ENCODE measurements at places on chromosomes 11 and 22.

DNA sequence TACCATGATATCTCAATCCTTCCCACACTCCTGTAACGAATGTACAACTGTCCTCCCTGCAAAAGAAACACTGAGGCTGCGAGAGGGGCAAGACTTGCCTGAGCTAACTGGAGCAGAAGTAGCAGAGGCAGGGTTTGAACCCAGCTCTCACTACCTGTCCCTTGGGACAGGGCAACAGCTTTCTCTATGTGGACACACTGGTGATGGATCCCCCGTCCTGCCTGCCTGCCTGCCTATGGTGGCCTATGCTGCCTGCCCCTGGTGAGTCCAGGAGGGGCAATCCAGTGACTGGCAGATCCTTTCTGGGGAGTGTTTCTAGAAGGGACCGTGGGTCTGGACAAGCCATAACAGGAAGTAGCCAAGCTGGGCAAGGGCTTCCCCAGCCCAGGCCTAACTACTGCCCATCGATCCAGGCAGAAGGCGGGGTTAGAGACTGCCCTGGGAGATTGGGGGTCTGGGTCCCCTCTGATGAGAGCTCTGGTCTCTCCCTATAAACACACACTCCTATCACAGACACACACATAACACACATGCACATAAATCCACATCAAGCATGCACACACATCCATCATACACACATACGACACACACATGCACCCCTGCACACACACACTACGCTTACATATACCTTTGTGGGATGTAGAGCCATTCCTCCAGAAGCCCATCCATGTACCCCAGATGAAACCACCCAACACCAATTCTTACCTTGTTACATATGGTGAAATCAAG is 1.1 kb upstream of the EMID1 start:
- no peak overlapping the region for H3K27ac ChIP-seq
- peaks cover 7% of the 10 kb centered on the region for H3K27me3 ChIP-seq
- DNase-seq: no peak
- H3K4me1 ChIP-seq: peaks cover 14% of the 10 kb centered on the region
- no peak overlapping the region for H3K4me3 ChIP-seq
- H3K36me3 ChIP-seq: no peaks in the 10 kb centered on the region

- H3K36me3 ChIP-seq: no peaks in the 10 kb centered on the region
- no peak overlapping the region for H3K4me3 ChIP-seq
- H3K4me1 ChIP-seq: no peaks in the 10 kb centered on the region
- DNase-seq: no peak
Observed at GRCh38 chr11:65439331-65440181, 17.0 kb downstream of the NEAT1 start.

DNA sequence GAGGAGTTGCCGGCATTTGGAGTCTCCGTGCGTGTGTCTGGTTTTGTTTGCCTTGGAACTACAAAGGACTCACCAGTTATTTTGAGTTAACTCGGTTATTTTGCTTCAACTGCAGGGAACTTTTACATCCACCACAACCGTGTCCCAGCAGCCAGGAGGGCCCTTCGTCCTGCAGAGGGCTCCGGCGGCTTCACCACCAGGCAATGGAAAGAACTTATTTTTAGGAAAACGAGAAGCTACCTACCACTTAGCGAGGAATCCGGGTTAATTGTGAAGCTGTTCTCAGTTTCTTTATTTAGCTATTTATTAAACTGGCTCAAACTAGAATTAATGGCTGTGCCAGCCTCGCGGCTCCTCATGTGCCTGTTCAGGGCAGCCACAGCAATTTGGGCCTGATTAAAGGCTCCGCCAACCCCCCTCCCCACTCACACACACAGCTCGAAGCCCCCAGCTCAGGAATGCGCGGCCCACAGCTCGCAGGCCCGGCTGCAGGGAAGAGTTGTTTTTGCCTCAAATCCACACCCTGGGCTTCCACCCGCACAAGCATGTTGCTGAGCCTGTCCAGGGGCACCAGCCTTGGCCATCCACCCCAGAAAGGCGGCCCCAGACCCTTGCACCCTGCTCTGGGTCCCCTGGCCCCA is 55.9 kb upstream of the FGF3 start:
- no peak overlapping the region for H3K4me3 ChIP-seq
- no peaks in the 10 kb centered on the region for H3K36me3 ChIP-seq
- H3K4me1 ChIP-seq: no peaks in the 10 kb centered on the region
- DNase-seq: no peak

DNA sequence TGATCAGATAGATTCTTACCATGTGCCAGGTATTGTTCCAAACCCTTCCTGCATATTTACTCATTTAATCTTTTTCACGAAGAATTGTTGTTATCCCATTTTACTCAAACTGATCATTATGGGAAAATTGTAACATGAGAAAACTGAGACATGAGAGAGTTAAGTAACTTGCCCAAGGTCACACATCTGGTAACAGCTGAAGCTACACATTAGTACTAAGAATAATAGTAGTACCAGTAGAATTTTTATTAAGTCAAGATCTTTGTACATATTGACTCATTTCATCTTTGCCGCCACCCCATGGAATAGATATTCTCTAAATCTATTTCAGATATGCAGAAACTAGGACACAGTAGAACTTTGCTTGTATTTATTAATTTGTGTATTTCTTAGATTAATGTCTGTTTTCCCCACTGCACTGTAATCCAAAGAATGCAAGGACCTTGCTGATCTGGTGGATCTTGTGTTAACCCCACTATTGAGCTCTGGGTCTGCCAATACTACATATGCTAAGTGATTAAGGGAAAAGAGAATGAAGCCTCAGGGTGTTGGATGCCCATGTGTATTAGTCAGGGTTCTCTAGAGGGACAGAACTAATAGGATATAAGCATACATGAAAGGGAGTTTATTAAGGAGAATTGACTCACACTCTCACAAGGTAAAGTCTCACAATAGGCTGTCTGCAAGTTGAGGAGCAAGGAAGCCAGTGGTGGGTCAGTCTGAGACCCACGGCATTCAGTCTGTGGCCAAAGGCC is 72.8 kb downstream of the PARVA start:
- no peaks in the 10 kb centered on the region for H3K36me3 ChIP-seq
- no peak for DNase-seq
- no peak overlapping the region for H3K27ac ChIP-seq
- H3K27me3 ChIP-seq: no peaks in the 10 kb centered on the region
- no peak overlapping the region for H3K4me3 ChIP-seq

- peaks cover 8% of the 10 kb centered on the region for H3K4me1 ChIP-seq
- no peak for DNase-seq
- H3K4me3 ChIP-seq: no peak overlapping the region
- H3K36me3 ChIP-seq: peaks cover 8% of the 10 kb centered on the region
- peak overlapping the region; percentile 85 for H3K27ac ChIP-seq
Observed at GRCh38 chr22:38290347-38290746, 17.5 kb upstream of the TMEM184B start.

DNA sequence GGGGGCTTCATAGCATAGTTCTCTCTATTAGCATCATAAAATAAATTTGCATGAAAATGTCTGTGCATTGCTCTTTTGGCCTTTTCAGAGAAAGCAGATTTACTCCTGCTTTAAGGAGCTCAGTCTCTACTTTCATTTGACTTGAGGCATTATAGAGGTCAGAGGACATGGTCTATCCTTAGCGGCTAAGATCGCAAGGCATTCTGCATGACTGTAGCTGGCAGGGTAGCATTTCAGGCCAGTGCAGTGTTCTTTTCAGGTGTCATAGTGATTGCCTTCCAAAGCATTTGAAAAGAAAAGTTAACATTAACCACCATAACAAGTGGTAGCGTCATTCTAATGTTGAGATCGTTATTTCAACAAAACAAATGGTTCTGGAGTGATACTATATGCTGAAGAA is 126.5 kb downstream of the NCAM1 start:
- H3K4me1 ChIP-seq: peaks cover 18% of the 10 kb centered on the region
- H3K4me3 ChIP-seq: no peak overlapping the region
- H3K36me3 ChIP-seq: no peaks in the 10 kb centered on the region
- H3K27ac ChIP-seq: no peak overlapping the region

- no peaks in the 10 kb centered on the region for H3K36me3 ChIP-seq
- H3K4me1 ChIP-seq: peaks cover 15% of the 10 kb centered on the region
- no peaks in the 10 kb centered on the region for H3K27me3 ChIP-seq
- DNase-seq: peak; percentile 49
Observed at GRCh38 chr22:38180841-38181452, 683 bp downstream of the PLA2G6 start.

DNA sequence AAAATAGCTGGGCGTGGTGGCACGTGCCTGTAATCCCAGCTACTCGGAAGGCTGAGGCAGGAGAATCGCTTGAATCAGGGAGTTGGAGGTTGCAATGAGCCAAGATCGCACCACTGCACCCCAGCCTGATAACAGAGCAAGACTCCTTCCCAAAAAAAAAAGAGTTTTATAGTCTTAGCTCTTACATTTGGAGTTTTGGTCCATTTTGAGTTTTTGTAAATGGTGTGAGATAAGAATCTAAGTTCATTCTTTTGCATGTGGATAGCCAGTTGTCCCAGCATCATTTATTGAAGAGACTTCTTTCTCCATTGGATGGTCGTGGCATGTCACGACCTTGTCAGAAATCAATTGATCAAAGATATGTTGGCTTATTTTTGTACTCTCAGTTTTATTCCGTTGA is 34.6 kb downstream of the RNF121 start:
- H3K36me3 ChIP-seq: peaks cover 8% of the 10 kb centered on the region
- no peak for DNase-seq
- no peaks in the 10 kb centered on the region for H3K27me3 ChIP-seq
- H3K4me3 ChIP-seq: no peak overlapping the region
- no peak overlapping the region for H3K27ac ChIP-seq

- no peak overlapping the region for H3K27ac ChIP-seq
- H3K4me3 ChIP-seq: no peak overlapping the region
- no peaks in the 10 kb centered on the region for H3K27me3 ChIP-seq
- no peaks in the 10 kb centered on the region for H3K4me1 ChIP-seq
- DNase-seq: no peak
- H3K36me3 ChIP-seq: peaks cover 64% of the 10 kb centered on the region
Observed at GRCh38 chr11:32931606-32932005, 39.0 kb downstream of the QSER1 start.

GRCh38 chr11:19666951-19667350 is 45.7 kb upstream of the NAV2 start:
- no peak for DNase-seq
- H3K4me1 ChIP-seq: peaks cover 4% of the 10 kb centered on the region
- no peaks in the 10 kb centered on the region for H3K27me3 ChIP-seq
- H3K27ac ChIP-seq: no peak overlapping the region
- H3K36me3 ChIP-seq: no peaks in the 10 kb centered on the region

DNA sequence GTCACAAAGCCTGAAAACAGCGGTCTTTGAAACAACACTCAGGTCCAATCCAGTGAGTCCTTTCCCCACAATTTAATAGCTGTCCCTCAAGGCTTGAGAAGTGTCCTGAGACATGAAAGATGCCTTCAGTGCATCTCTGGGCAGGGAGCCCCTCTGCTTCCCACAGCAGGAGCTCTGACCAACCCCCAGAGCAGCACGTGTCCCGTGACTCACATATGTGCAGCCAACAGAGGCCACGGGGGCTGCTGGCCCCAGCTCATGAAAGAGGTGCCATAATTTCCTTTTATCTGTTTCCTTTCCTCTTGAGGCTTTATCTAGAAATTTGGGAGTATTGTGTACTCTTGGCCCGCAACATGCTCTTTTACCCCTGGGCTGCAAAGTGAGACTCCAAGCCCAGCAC is 33.2 kb upstream of the LMO1 start:
- H3K36me3 ChIP-seq: no peaks in the 10 kb centered on the region
- H3K27me3 ChIP-seq: no peaks in the 10 kb centered on the region
- no peak for DNase-seq
- H3K4me3 ChIP-seq: no peak overlapping the region
- H3K27ac ChIP-seq: no peak overlapping the region

DNA sequence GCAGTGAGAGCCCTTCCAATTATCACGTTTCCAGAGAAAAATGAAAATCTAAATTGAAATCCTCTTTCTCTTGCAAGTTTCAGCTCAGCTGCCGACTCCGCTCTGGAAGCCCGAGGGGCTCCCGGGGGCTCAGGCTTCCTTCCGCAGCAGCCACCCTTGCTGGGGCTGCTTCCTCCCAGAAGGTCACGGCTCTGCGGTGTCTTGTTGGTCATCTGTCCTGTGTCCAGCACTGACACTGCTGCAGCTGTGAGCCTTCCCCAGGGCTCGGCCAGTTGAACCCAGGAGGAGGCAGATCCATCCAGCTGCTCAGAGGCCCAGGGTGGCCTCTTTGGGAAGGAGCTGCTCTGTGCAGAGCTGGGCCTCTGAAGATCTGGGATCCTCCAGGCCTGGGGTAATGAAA is 1337.2 kb downstream of the TBC1D22A start:
- H3K4me3 ChIP-seq: no peak overlapping the region
- DNase-seq: no peak
- no peaks in the 10 kb centered on the region for H3K36me3 ChIP-seq
- no peak overlapping the region for H3K27ac ChIP-seq

DNA sequence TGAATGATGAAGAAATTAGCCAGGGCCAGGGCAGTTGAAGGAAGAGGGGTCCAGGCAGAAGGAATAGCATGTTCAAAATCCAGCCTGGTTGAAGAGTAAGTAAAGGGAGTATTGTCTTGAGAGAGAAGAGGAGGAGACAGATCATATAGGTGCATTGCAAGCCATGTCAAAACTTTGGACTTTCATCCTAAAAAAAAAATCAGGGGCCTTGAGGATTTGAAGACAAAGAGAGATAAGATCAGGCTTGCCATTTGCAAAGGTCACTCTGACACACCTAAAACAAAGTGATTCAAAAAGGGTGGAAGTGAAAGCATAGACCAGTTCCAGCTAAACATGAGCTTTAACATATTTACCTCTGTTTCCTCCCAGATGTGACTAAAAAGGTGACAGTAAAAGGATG is 95.7 kb upstream of the DRD2 start:
- H3K4me1 ChIP-seq: 0 out of 2 replicates have a peak, but pooled peaks cover 5% of the 10 kb centered on the region
- no peak for DNase-seq
- H3K4me3 ChIP-seq: no peak overlapping the region

- H3K4me1 ChIP-seq: peaks cover 10% of the 10 kb centered on the region
- H3K4me3 ChIP-seq: peak overlapping the region; percentile 80
- peaks cover 4% of the 10 kb centered on the region for H3K36me3 ChIP-seq
- no peak overlapping the region for H3K27ac ChIP-seq
Observed at GRCh38 chr22:30636226-30637077, 871 bp downstream of the SLC35E4 start.

GRCh38 chr11:115548878-115549528 is 44.8 kb upstream of the CADM1 start:
- H3K4me3 ChIP-seq: 0 out of 2 replicates have a peak overlapping the region, but pooled peaks have one; percentile 23
- H3K27ac ChIP-seq: no peak overlapping the region
- H3K4me1 ChIP-seq: peaks cover 26% of the 10 kb centered on the region
- H3K27me3 ChIP-seq: no peaks in the 10 kb centered on the region
